Endothelial cell of umbilical vein (primary cell): ENCODE measurements at places on chromosomes 2 and 18. TPM values are rescaled to one million over a fixed set of nuclear protein-coding genes. Genes with fewer than 3 reads are reported as not detected.
A peak's percentile ranks its signal among the peaks of the same experiment; 100 is the strongest.

The MYOM1 gene
- not detected in 2 replicates for total RNA-seq

DNA sequence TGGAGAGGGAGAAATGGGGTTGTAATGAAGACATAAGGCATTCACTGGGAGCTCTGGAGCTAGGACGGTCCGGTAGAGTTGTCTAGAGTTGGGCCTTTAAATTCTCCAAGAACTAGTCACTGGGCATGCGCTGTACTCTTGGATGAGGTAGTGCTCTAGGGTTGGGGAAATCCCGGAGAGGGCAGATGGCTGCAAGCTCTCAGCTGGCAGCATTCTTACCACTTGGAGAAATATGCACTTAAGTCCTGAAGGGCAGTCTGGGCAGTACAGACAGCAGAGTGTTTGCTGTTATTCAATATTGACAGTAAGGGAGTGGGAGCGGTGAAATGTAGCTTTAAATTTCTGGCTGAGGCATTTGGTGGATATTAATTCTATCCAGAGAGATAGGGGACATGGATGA, 214.6 kb downstream of the RDH14 start:
- DNase-seq, result no peak

DNA sequence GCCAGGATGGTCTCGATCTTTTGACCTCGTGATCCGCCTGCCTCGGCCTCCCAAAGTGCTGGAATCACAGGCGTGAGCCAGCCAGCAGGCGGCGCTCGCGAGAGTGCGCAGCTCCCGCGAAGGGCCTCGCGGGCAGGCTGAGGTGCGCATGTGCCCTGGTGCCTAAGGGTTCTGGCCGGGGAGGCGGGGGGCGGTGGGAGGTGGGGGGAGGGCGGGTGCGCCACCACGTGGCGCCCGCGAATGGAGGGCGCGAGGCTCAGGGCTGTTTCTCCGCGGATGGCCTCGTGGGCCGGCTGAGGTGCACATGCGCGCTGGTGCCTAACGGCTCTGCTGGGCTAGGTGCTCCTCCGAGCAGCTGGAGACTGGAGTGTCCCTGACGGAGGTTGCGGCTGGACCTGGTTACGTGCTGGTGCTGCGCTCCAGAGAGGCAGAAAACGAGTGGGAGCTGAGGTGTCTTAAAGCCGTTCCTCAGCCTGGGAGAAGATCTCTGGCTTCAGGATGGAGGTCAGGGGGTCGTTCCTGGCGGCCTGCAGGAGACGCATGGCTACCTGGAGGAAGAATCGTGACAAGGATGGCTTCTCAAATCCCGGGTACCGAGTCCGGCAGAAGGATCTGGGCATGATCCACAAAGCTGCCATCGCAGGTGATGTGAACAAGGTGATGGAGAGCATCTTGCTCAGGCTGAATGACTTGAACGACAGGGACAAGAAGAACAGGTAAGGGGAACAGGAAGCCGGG, at the start of gene ANKRD62:
ANKRD62 (plus strand) TSS at position 324 of the 738 bp plus-strand sequence; CDS start at position 499, 175 bp downstream.
- no peak for DNase-seq

DNA sequence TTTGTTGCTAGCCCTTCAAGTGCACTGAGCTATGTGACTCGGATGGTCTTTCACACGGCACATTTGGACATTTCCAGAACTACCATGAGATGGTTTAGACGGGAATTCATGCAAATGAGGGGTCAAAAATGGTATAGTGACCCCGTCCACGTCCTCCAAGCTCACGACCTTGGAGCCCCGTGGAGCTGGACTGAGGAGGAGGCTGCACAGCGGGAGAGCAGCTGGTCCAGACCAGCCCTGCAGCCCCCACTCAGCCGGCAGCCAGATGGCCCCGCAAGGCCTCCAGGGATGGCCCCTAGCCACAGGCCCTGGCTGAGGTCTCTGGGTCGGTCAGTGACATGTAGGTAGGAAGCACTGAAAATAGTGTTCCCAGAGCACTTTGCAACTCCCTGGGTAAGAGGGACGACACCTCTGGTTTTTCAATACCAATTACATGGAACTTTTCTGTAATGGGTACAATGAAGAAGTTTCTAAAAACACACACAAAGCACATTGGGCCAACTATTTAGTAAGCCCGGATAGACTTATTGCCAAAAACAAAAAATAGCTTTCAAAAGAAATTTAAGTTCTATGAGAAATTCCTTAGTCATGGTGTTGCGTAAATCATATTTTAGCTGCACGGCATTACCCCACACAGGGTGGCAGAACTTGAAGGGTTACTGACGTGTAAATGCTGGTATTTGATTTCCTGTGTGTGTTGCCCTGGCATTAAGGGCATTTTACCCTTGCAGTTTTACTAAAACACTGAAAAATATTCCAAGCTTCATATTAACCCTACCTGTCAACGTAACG, 88.8 kb downstream of the EPAS1 start:
- DNase-seq, result no peak

DNA sequence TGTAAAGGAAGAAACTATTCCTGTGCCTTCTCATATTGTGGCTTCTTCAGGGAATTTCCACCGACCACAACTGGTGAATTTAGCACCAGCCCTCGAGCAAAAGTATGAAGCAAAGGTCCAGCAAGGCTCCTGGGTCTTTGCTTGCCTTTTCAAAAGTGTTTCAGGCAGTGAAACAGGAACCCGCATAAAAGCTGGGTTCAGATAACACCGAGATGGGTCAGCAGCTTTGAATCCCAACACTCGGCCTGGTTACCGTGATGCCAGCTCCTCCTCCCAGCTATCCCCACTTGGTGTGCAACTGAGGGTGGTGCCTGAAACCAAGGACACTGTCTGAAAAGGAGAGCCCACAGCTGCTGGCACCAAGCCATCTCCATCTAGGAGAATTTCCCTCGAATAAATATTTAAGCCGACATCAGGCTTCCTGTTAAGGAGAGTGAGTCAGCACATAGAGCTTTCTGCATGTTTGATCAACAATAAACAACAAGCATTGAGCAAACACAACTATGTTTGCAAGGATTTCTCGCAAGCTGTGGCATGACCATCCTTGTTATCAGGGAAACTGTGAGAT, 69.5 kb downstream of the ANTXR1 start:
- DNase-seq, result peak; percentile 87

- DNase-seq, result peak; percentile 17
These were observed 37.3 kb downstream of the FER1L5 start for GRCh38 chr2:96679848-96680247.

GRCh38 chr18:5543773-5544389, at the start of gene EPB41L3:
Gene EPB41L3, minus strand, starts transcription at chr18:5543997. Its CDS starts 54,814 bp downstream, at chr18:5489183.
- DNase-seq, result peak; percentile 61

The ITGB6 gene
- total RNA-seq, result not detected in 2 replicates

DNA sequence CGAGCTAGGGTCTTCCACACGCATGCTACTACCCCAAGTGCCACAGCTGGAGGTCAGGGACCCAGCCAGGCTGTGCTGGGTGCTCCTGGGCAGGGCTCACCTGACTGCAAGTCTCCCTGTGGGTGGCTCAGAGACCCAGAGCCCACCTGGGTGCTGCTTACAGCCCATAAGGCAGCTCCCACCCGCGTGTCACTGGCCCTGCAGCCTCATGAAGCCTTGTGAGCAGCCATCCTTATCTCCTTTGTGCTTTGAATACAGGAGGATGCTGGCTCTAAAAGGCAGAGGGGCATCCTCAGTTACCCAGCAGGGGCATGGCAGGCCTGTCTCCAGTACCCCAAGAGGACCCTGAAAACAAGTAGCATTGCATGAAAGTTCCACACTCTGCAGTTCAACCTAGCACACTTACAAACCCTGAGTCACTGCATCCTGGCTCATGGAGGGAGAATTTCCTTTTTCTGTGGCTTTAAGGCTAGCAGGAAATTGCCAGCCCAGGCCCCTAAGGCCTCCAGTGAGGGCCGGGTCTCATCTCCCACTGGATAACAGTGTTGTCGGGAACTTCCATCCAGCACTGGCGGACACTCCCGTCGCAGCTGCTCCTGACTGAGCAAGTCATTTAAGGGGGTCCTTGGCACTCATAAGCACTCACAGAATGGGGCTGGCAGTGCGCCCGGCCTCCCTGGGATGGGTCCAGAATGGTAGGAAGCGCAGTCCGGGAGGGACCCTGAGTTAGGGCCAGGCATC, 137.1 kb downstream of the RPIA start:
- DNase-seq, result peak; percentile 81

The UGGT1 gene
- total RNA-seq, result 77.5 and 83.2 TPM in 2 replicates

The ORMDL1 gene
- 58.0 and 63.3 TPM in 2 replicates for total RNA-seq

The ILKAP gene
- total RNA-seq, result 47.5 and 49.2 TPM in 2 replicates

DNA sequence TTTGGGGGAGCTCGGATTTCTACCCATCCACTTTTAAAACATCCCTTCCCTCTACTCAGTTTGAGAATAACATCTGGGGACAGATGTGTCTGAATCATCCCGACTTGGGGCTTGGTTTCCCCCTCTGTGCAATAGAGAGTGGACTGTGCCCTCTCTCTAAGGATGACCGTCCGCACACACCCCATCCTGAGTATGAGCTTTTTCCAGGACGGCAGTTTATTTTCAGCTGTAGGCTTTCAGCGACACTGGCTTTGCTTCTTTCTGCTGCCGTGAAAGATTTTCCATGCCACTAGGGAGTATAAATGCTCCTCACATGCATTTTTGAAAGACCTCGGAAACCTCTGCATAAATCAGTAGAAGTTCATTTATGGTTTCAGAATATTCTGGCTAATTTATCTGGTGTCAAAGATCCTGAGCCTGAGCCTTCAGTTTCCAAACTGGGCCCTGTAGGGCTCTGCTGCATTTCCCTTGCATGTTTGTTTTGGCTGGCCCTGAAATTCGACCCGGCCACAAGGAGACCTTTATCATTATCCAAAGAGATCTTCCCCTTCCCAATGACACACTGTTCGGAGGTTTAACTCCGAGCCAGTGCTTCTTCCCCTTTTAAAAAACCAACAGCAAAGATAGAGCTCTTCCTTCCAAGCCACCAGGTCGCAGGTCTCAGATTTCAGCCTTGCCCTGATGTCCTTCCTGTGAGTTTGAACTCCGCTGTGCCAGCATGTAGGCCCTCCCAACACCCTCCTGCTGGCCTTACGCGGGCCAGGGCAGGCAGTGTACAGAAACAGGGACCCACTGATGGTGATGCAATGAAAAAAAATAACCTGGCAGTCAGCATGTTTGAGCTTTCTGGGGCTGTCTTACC, 53.3 kb downstream of the FECH start:
- DNase-seq, result no peak

The ATP6V1B1 gene
- 0.60 and 0.77 TPM in 2 replicates for total RNA-seq

- DNase-seq, result no peak
These were observed 168.6 kb downstream of the KCNE4 start for GRCh38 chr2:223220658-223220925.

DNA sequence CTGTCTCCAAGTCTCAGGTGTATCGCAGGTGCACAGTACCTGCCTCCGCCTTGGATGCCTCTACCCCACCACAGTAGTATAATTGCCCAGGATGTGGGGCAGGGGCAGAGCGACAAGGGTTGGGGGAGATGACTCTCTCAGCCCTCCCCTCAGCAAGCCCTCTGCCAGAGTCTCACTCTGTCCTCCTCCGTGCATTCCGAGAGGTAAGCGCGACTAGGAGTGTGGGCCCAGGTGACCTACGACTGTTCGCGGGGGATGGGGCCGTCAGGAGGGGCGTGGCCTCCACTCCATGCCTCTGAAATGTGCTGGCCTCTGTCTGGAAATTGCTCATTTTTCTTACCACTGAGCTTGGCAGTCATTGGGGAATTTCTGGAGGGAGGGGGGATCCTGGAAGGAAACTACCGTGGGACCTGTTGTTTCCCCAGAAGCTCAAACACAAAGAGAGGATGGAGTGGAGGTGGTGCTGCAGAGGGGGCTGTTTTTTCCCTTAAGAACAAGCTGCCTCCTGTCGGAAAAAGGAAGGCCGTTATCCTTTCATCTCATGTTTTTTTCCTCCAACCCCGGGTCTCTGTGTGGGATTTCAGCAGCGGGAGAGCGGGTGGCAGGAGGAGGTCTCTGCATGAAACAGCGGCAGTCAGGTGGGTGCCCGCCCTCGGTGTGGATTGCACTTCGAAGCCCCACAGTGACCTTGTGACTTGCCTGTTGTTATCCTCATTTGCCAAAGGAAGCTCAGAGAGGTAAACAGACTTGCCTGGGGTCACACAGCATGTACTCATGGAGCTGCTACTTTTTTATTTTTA, 13.0 kb upstream of the RALB start:
- peak; percentile 99 for DNase-seq

The PRKAG3 gene
- not detected in 2 replicates for total RNA-seq

DNA sequence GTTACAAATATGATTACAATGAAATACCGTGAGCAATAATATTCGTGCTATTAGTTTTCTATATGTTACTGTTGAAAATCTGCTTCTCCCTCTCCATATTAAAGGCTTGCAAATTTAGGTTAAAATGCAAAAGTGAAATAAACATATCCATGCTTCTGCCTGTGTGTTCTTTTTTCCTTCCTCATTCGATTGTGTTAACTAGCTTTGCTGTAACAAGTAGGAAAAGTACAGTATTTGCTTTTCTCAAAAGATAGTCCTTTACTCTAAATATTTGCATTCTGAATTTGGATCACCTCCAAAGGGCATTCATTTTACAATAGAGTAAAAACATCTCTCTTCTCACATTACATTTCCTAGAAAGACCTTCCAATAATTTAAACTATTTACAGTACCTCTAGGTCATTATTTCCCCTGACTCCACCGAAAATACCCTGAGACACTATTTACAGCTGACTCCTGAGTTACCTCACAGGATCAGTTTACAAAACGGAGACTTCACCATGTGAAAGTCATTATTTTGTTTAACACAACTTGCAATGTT, 835.0 kb upstream of the FANCL start:
- no peak for DNase-seq

GRCh38 chr2:237685408-237685807, 58.0 kb downstream of the LRRFIP1 start:
- no peak for DNase-seq

The MLPH gene
- total RNA-seq, result not detected in 2 replicates

The TXNL1 gene
- total RNA-seq, result 70.6 and 81.2 TPM in 2 replicates

DNA sequence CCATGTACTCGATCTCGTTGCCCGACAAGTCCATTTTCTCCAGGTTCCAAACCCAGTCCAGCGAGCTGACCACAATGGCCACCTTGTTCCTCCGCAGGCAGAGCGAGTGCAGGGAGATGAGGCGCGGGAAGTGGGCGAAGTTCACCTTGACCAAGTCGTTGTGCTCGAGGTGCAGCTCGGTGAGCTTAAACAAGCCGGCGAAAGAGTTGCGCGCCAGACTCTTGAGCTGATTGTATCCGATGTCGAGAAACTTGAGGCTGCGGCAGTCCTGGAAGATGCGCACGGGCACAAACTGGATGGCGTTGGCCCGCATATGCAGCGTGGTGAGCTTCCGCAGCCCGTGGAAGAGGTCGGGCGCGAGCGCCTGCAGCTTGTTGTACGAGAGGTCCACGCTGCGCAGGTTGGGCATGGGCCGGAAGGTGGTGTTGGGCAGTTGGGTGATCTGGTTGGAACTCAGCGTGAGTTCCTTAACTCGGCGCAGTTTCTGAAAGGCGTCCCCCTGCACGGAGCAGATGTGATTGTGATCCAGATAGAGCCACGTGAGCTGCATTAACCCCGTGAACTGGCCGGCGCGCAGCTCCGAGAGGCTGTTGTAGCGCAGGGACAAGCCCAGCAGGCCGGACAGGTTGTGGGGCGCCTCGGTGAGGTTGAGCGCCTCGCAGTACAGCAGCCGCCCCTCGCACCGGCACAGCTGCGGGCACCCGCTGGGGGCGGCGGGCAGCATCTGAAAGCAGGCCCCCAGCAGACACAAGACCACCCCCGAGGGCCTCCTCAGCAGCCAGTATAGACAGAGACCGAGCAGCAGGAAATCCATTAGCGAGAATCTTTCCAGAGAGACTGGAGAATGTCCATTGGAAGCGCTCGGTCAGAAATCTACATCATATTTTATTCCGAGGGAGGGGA, 1.3 kb downstream of the LRRTM1 start:
- no peak for DNase-seq

- no peak for DNase-seq
These were observed at the start of gene KLHL14 for GRCh38 chr18:32772581-32773381. Gene KLHL14, minus strand, starts transcription at chr18:32773023. Its CDS starts 2,432 bp downstream, at chr18:32770591.

GRCh38 chr2:181408861-181409260, 48.3 kb upstream of the ITGA4 start:
- no peak for DNase-seq

- no peak for DNase-seq
These were observed 114.2 kb upstream of the ID2 start for GRCh38 chr2:8567469-8568260.

The REG1B gene
- not detected in 2 replicates for total RNA-seq
